NCI-H146 (cell line): ENCODE measurements at places on chromosomes 5 and 9.

DNA sequence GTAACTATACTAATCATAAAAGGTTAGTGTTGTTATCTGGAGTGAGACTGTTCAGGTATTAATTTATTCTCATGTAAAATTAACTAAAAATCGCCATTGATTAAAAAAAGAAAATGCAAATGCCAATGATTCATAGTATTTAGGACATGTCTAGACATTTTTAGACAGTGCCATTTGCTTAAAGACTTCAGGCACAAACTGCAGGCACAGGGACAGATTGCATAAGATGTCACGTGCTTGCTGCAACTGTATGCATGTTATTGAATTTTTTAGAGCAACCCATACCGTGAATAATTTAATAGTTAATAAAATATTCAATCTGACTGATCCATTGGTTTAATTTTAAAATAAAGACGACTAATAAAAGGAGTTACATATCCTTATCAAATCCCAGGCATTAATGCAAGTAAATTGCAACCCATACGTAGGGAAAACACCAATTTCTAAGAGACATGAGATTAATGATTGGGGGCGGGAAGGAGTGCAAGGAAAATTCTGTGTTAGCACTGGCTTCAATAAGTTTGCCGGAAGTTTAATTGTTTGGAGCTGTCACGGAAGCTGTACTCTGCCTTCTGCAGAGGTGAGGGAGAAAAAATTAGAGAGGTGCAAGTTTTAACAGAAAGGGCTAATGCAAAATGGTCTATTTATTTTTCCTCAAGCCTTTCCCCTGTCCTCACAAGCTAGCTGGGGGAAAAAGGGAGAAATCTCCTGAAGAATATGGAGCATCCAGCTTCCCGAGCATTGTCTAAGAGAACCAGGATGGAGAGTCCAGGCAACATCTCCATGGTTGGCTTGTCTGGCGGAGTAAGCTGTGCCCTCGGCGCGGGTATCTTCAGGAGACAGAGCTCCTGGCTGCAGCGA, 2.9 kb downstream of the EDIL3 start:
- DNase-seq, result peak; percentile 14

GRCh38 chr9:126373241-126373640, 46.6 kb downstream of the MVB12B start:
- no peak for DNase-seq

DNA sequence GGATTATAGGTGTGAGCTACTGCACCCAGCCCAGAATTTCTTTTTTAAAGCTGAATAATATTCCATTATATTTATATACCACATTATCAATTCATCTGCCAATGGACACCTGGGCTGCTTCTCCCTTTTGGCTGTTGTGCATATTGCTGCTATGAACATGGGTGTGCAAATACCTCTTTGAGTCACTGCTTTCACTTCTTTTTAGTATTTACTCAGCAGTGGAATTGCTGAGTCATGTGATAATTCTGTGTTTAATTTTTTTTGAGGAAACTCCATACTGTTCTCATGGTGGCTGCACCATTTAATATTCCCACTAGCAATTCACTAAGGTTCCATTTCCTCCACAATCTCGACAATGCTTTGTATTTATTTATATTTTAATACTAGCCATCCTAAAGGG, 36.1 kb upstream of the KIF4B start:
- DNase-seq, result no peak

DNA sequence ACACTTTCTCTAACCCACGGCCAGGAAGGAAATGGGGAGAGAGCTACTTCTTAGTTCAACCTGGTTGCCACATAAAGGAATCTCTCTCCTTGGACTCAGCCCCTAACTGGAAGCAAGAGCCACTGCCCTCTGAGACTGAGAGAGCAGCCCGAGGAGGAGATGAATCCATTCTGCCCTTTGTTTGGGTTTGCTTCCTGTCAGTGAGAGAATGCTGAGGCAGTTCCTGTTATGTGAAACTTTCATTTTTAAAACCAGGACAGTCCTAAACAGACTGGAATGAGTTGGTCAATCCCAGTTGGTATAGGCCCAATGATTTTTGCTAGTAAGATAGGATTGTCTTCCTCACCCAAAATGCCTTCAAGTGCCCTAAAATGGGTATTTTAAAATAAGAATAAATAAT, 205.1 kb downstream of the NTRK2 start:
- peak; percentile 41 for DNase-seq

DNA sequence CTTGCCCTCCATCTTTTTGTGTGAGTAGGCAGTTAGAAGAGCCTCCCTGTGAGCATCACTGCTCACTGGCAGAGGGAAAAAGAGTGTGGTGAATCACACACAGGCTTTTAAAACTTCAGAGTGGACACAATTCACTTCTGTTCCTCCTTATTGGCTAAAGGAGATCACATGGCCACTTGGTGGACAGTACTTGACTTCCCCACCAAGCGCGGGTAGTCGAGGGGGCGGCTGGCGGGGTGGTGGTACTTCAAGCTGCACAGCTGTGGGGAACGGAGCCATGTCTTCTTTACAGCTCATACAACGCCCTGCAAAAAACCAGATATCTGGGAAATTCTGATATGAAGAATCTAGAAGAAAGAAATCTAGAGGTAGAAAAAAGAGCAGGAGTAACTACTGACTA, 95.4 kb downstream of the PAM start:
- DNase-seq, result no peak

GRCh38 chr9:121807069-121807822, 155.8 kb downstream of the DAB2IP start:
- no peak for DNase-seq

GRCh38 chr5:90111364-90112032, 298.1 kb downstream of the CETN3 start:
- DNase-seq, result no peak

DNA sequence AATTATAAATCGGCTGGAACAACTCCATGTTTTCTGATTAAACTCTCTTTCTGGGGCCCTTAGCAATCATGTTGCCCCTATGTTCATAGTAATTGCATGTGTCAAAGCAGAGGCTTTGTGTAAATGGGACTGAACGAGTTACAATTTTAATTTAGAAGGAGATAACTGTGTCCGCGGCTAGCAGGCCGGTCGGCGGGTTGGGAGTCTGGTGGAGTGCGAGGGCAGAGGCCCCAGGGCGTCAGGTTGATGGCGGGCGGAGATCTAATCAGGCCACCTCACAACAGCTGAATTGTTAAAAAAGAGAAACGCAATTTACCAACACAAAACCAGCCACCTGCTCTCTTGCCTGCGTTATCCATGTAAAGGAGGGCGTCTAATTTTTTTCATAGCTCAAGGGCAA, 134.9 kb upstream of the LPCAT1 start:
- peak; percentile 43 for DNase-seq

GRCh38 chr9:81037889-81038288, 651.5 kb downstream of the TLE1 start:
- no peak for DNase-seq

- no peak for DNase-seq
These were observed 32.8 kb downstream of the PCDH1 start for GRCh38 chr5:141845371-141845851.

- DNase-seq, result no peak
These were observed 352.1 kb upstream of the CD180 start for GRCh38 chr5:67548520-67549295.

DNA sequence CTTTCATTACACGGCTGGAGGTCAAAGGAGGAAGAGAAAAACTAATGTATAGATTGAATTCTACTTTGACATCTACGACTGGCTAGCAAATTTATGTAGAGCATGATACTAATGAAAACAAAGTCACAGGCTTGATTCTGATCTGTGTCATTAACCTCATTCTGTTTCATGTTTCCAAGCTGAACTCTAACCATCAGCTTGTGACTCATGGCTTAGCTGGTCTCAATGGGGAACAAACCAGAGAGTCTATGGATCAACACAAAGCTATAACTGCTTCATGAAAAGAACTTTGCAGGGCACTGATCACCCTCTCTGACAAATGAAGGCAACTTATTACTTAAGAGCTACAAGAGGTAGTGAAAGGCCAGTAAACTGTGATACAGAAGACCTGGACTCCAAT, 23.6 kb upstream of the PDE4D start:
- no peak for DNase-seq

DNA sequence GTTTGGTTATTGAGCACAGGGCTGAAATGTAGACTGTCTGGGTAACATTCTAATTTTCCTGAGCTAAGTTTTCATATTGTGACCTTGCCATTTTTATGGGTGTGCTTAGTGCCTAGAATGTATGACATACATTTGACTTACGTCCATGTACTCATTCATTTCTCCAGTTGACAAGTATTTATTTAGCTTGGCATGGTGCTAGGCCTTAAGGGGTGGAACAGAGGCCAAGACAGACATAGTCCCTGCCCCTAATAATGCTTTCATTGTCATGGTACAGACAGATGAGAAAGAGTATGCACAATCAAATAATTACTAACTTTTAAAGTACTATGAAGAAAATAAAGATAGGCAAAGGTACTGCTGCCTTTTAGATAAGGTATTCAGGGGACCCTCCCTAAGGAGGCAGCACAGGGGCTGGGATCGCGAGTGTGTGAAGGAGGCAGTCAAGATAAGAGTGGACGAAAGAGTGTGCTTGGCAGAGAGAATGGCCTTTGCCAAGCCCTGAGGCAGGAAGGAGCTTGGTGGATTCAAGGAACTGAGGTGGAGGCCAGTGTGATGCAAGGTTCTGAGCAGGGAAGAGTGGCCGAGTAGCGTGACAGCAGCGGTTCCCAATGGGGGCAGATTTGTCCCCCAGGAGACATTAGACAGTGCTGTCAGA, 128.0 kb downstream of the PIP5K1B start:
- no peak for DNase-seq

DNA sequence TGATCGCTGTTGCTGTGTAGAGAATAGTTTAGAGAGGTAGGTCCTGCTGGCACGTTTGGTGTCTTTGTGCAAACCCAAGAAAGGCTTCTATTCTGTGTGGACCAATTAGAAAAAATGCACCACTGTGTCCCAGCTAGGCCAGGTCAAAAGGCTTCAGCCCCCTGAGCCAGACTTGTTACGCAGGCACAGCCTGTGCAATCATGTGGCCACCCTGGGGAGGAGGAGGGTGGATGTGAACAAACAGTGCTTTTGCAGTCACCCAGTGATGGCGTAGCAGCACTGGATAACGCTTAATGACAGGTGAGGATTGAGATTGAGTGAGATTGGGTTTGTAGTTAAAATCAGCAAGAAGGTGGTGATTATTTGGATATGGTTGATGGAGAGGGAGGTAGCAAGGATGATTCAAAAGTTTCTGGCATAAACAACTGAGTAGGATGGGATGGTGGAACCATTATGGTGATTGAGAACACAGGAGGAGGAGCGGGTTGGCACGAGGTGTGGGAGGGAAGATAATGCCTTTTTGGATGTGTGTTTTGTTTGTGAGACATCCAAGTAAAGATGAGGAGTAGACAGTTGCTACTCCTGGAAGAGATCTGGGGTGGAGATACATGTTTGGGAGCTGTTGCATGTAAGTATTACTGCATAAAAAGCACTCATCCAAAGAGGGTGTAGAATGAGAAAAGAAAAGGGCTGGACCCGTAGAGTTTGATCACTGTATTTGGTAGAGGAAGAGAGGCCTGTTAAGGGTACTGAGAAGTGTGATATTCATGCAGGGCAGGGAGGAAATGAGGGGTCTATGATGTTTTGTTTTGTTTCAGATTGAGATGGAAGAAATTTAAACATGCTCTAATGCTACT, 6.7 kb downstream of the GCNT1 start:
- no peak for DNase-seq

DNA sequence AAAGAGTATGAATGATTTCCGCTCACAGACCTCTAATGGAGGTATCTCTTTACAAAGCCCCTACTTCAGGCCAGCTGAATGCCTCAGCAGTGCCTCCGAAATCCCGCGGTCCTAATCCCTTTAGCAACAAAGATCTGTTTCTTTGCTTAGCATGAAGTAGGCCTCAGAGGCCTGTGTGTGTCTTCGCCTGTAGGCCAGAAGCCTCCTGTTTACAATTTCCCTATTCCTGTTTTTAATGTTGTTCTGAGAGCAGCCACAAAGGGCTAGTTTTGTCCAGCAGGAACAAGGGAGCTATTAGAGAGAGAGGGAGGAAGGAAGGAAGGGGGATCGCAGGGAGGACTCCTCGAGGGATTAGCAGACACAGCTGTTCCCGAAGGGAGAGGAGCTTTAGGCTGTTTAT, 166.4 kb upstream of the SPRY4 start:
- DNase-seq, result no peak

- no peak for DNase-seq
These were observed 484.1 kb upstream of the SEMA6A start for GRCh38 chr5:117058740-117059139.

GRCh38 chr5:170722316-170722715, 61.2 kb upstream of the GABRP start:
- DNase-seq, result no peak

DNA sequence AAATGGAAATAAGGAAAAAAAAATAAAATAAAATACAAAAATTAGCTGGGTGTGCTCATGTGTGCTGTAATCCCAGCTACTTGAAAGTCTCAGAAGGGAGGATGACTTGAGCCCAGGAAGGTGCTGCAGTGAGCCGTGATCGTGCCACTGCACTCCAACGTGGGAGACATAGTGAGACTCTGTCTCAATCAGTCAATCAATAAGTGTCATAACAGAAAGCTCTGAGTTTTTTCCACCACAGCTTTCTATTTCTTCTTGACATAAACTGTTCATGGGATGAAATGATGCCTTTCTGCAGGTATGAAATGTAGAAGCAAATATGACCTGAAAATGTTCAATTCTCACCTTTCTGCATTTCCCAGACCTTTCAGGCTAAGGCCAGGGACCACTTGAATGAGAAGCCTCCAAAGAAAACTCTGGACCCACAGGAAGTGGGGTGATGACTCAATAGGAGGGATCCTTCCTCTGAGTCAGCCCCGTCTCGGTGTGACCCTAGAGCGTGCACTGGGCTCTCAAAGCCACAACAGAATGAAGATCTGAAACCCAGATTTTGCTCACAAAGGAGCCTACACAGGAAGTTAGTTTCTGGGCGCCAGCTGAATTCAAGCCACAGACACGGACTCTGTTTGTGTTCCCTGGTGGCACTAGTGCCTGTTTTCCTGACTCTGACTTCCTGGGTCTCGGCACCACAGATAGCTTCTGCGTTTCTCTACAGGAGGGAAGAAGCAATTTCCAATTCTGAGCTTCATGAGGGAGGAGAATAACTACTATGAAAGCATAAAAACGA, 62.0 kb downstream of the ANKH start:
- no peak for DNase-seq

DNA sequence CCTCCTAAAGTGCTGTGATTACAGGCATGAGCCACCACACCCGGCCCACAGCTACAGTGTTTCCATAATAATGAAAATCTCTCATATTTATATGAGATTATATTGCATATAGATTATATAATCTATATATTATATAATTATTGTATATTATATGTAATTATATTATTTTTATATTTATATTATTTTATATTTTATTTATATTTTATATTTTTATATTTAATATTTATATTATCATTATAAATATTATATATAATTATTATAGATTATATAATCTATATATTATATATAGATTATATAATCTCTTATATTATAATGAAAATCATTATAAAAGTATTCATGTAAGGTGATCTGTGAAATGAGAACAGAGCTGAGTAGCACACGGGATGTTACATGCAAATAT, 11.5 kb downstream of the ANKRD18B start:
- no peak for DNase-seq

GRCh38 chr5:39486361-39486760, 61.6 kb upstream of the DAB2 start:
- DNase-seq, result no peak
